ENCODE measurements at places on chromosomes 6 and 20. TPM values are rescaled to one million over a fixed set of nuclear protein-coding genes. Genes with fewer than 3 reads are reported as not detected.

The SLC13A3 gene
- 0.13 TPM for total RNA-seq

The COL21A1 gene
- 0.72 TPM for total RNA-seq

The POPDC3 gene
- total RNA-seq = 30.2 TPM

The MUC21 gene
- not detected for total RNA-seq

The CST5 gene
- total RNA-seq = not detected

The SYS1 gene
- 29.1 TPM for total RNA-seq

The NCOA3 gene
- 42.3 TPM for total RNA-seq

The PKIB gene
- 1.0 TPM for total RNA-seq

The OLIG3 gene
- total RNA-seq = not detected

The ZNF165 gene
- total RNA-seq = 0.97 TPM

The C4A gene
- 0.89 TPM for total RNA-seq

The UBD gene
- 0.49 TPM for total RNA-seq

The TFAP2D gene
- not detected for total RNA-seq

The THEMIS gene
- total RNA-seq = not detected

The TNXB gene
- 0.95 TPM for total RNA-seq

The FAM209B gene
- 0.56 TPM for total RNA-seq

The BRD2 gene
- total RNA-seq = 131 TPM

Measured in A549 treated with RU486 at 1 μM for 4 hours (cell line).